Left forelimb (tissue), 1 donor: ENCODE measurements at places on chromosomes 12 and 14.
A peak's percentile ranks its signal among the peaks of the same experiment; 100 is the strongest.

DNA sequence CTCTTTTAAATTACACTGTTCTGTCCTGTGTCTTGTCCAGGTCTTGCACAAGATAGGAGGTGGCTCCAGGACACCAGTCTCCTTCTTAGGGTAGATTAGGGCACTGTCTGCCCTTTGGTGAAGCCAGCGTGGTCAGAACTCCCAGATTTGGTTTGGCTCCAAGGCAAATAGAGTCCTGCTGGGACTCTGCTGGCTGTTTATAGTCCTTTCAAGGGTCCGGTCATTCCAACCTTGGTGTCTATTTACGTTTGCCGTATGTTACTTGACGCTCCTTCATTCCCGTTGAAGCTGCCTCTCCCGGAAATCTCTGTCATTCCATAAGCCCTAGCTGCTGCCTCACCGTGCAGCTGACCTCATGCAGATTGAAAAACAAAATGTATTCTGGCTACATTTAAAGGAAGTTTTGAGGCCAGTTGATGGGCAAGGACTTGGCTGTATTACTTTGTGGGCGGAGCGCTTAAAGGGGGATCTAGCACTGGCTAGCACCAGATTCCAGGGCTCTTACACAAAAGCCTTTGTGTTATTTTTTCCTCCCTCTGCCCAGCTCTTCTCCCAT is 180.6 kb downstream of the AKAP6 start:
- no peak for DNase-seq

DNA sequence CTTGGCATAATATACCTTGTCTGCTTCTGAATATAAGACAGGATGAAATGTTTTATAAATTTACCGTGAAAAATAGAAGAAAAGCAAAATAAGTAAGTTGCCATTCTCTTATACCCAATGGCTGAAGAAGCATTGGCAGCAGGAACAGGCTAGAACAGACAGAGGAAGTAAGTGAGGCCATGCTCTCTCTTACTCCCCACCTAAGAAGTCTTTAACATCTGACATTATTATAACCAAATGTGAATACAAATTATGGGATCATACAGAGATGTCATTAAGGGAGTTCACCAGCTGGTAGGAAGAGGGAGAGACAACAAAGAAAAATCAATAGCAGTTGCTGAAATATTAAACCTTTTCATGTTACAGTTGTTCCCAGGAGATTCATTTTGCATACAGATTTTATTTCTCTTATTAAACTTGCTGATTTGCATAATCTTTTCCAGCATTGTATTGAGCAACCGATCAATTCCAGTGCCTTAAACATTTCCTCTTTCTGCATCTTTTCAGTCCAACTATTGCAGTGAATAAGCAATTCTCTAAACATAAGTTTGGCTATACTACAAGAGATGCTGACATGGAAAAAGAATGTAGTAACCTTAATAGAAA is 270.6 kb downstream of the SLC6A15 start:
- DNase-seq, result no peak

- DNase-seq, result no peak
These were observed 22.2 kb downstream of the GSC start for GRCh38 chr14:94747739-94748138.

DNA sequence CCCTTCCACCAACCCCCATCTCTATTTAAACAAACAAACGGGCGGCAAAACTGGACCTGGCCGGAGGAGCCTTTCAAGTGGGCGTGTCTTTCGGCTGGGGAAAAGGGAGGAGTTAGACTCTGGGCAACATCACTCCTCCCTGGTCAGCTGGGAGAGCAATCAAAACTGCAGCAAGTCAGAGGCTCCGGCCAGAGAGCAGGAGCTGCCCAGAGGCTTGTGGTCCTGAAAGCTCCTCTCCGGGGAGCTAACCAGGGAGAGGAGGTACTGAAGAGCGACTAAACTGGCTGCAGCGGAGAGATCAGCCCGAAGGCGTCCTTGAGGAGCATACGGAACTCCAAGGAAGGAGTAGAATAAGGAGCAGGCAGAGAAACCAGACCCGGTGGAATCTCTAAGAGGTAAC is at the start of gene NEUROD4:
NEUROD4 (plus strand) TSS at position 191 of the 400 bp plus-strand sequence. CDS start 6,466 bp downstream, outside the sequence.
- DNase-seq, result peak; percentile 75

DNA sequence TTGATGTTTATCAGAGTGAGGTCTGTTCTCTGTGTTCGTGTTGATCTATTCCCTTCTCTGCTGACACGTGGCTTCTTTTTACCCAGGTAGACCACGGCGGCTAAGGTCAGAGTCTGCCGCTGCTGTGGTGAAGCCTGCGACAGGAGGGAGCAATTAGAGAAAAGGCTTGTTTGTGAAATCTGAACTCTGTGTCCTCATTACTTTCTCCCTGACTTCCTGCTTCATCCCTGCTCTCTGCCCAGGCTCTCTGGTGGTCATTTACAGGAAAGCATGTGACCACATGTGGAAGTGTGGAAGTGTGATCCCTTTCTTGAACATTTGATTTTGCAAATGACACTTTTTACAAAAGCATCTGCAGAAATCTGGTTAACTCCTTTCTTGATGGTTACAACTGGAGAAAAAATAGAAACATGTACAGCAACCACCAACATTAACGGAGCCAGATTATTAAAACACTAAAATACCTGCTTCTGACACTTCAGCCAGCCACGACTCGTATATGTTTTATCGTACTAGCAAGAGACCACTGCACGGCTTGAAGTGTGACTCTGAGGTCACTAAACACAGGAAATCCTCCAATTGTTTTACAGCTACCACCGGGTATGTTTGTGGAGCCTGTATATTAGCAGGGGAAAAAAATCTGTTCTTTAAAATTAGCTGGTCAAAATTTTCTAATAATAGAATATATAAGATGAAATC is 388.6 kb upstream of the TMPO start:
- DNase-seq, result no peak

DNA sequence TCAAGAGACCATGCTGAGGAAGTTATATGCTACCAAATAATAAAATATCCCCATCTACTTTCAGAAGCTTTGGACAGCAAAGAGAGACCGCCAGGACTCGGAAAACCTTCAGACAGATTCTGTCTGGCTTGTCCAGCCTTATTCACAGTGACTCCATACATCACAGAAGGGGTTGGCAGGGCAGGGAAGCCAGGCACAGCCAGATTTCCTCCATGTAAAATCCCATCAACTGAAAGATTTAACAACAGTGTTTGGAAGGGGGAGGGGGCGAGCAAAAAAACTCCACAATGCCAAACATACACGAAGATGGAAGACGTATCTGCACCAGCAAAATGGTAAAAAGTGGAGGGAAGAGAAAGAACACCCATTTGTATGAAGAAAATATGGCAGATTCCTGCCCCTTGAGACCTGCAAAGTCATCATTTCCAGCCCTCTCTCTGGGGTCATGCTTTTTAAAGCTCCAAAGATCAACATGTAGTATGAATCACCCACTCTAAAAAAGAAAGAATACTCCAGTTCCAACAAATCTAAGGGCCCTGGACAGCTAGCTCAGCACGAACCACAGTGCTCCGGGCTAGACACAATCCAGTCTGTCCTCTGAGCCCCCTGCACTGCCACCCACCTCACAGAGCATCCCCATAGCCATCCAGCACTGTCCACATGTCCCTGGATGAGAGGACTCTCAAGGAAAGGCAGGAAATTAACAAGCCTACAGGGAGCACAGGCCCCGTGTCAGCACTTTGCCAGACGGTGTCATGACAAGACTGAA is 116.4 kb downstream of the DICER1 start:
- DNase-seq, result peak; percentile 20

DNA sequence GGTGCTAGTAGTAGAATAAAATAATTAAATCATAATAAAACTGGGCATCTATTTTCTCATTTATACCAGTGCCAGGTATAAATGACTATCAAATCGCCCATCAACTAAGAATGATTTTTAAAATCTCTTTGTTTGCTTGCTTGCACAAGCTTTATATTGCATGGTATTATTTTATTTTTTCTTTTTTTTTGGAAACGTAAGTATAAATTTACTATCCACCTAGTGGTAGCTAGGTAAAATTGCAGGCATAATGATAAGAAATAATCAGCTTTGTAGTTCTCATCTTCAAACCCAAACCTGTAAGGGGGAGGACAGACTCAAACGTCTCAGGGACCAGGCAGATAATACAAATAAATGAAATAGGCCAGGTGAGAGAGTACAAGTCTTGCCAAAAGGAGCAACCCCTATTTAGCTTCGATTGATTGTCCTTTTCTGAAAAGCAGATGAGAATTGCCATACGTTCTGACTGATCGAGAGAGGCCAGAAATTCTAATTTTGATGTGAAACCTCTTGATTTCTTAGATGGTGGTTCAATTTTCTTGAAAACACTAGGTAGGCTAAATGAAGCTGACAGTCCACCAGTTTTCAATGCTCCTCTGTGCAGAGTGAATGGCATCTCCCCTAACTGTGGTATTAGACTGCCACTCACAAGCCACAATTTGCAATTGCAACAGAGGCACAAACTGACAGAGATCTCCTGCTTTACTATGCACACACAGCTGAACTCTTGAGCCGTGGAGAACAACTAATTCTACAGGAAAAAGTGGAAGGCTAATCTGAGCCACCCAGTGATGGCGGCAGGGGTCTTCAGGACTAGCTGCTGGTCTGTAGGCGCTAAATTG is 189.3 kb downstream of the DACT1 start:
- DNase-seq, result no peak

DNA sequence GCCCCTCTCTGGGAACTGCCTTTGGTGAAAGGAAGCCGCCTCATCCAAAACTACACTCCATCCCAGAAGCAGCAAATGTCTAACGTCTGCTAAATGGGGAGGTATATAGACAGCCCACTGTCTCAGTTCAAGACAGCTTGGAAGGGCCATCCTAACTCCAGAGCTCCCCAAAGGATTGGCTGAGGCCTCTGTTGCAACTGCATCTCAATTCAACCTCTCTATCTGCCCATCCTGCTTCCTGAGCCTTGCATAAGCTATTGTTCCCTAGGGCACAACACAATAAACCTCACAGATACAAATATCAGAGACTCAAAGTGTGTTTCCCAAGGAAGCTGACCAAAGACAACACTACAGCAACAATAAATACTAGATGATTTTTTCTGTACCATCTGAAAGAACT is 495.2 kb upstream of the SOX5 start:
- no peak for DNase-seq

DNA sequence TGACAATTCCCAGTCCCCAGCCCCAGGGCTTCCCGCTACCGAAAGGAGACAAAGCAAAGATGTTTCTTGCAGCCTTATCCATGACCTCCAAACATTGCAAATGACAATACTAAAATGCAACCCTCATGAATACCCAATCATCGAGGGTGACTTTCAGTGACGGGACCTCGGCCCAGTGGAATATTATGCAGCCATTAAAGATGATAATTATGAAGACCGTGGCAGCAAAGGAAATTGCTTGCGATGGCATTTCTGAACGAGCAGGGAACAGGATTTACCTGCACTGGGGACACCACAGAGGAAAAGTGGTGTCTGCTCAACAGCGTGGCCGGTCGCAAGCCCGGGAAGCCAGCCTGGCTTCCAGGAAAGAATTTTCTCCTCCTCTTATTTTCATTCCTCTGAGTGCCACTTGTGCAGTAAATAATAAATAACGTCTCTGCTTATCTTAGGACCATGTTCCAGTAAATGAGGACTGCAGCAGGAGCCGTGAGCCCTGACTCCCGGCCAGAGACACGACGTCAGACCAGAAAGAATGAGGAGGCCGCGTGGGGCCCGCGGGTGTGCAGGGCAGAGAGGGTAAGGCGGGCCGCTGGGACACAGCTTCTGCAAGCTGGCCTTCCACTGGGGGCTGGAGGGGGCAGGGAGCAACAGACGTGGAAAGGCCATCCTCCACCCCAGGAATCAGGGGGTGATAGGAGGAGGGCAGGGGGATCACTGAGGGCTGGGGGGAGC is 6.6 kb downstream of the C14orf180 start:
- no peak for DNase-seq

DNA sequence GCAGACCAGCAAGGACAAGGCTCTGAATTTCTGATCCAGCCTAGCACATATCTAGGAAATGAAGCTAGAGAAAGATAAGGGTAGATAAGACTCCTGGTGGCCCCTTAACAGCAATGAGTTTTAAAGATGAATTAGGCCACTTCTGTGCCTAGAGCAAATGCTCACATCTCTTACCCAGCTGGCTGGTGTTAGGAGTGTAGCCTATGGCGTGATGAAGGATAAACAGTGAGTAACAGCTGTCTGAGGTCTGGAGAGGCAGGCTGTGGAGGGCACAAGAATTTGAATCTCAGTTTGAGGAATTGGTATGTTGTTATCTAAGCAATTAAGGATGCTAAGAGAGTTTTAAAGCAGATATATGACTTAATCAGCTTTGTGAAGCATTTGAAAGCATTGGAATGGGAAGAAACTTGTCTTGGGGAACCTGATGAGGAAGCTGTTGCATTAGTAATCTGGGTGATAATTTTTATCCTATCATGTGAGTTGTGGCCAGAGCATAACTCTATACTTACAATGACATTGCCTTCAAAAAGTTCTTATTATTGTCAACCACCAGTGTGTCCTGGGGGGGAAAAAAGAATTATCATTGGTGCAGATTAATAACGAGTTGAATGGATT is 161.8 kb downstream of the SRGAP1 start:
- no peak for DNase-seq

DNA sequence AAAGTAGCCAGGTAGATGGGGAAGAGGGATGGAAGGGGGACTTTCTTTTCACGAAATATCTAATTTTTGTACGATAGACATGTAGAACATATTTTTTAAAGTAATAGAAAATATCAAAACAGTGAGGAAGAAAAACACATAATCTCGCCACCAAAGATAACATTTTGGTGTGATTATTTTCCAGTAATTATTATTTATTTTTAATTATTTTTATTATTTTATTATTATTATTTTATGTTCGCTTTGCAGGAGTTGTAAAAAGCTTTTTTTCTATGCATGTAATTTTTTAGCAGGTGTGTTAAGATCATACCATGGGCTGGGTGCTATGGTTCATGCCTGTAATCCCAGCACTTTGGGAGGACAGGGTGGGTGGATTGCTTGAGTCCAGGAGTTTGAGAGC is 85.6 kb upstream of the CCND2 start:
- DNase-seq, result no peak

DNA sequence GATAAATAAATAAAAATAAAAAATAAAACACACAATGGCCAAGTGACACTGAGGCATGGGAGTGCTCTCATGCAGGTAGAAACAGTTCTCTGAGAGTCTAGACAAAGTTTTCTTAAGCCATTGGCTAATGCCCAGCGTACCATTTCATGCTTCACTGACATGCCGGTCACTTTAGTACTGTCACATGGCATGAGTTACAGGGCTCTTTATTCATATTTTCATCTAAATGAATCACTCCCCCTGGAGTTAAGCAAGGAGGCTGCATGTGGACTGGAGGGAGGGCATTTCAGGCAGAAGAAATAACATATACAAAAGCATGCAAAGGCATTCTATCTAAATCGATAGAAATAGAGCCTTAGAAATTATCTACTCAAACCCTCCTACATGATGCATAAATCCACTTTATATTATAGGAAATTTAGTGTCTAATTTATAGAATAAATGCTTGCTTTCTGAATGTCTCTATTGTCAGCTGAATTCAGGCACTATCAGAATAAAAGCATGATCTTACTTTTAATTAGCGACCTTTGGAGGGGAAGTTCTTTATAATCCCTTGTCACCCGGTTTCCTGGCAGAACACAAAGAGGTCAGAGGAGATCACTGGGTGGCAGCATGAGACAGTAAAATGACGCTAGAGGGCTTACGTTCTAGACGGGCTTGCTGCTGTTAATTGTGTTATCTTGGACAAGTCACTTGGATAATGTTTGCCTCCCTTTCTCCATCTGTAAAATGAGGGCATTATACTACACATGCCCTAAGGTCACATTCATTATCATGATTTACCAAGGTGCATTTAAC is 17.5 kb downstream of the DYRK4 start:
- DNase-seq, result no peak

- no peak for DNase-seq
These were observed 162.5 kb downstream of the C12orf50 start for GRCh38 chr12:87866578-87867292.
